ENCODE measurements at places on chromosomes 6 and 20.

DNA sequence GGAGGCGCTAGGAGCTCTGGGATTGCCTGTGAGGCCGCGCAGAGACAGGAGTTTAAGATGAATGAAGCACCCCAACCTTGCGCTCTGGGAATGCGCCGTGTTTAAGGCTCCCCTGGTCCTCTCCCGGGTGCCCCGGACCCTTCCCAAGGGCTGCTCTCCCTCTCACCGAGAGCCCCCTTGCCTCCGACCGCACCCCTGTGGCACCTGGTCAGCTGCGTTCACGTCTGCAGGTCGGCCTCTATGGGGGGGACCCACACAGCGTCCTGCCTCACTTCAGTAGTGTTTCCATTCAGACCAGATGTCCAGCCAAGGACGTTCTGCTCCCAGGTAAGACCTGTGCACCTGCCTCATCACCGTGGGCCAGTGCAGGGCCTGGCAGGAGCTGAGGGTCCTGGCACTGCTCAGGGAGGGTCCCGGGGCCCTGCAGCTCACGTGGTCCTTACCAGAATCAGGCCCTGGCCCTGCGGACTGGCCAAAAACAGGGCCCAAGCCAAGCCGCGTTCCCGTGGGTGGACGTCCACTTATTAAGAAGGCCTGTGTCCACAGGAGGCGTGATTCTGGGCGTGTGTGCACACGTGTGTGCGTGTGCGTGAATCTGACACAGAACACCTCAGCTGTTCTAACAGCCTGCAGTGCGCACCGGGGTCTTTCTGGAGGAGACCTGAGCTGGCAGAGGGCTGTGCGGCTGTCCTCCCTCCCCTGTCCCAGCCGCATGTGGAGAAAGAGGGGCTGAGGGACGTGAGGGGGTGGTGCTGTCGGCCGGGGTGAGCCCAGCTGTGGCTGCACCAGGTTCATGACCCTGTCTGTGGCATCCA lies 79.9 kb upstream of the BHLHE23 start:
- DNase-seq, result no peak

GRCh38 chr6:132819405-132820161 lies 5.2 kb downstream of the RPS12 start:
- no peak for DNase-seq

DNA sequence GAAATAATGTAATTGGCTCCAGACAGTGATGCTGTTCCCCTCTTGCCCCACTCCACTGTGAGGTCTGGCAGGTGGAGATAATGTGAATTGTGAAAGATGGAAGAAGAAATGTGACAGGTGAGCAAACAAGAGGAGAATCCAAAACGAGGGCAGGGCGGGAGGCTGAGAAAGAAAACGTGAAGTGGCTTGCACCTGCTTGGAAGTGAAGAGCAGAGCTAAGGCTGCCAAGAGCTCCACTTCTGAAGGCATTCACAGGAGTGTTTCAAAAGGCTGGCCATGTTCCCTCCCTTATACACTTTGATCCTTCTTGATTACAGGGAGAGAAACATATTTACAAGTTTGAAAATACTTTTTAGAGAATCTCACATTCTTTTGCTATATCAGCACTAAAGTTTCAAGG lies 359.4 kb downstream of the EPHA7 start:
- no peak for DNase-seq

DNA sequence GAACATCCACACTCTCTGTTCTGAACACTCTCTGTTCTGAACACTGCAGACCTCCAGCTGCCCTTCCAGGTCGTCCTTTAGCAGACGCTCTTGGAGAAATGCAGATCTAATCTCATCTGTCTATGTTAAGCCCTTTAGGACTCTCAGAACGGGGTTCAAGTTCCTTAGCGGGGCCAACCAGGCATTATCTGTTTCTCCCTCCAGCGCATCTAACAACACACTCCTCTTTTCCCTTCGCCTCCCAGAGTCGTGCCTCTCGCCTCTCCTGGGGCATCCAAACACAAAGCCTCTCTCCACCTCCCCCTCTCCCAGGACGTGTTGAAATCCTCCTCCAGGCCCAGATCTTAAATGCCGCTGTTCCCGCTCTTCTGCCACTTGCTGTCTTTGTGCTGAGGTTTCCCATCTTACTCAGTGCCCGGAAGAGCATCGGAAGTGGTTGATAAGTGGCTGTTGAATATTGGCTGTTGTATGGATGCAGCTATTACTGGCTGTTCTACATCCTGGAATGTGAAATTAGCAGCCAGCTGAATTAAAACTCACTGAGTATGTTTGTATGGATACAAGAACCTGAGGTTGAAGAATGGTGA lies 108.4 kb upstream of the GGTLC1 start:
- DNase-seq, result no peak

DNA sequence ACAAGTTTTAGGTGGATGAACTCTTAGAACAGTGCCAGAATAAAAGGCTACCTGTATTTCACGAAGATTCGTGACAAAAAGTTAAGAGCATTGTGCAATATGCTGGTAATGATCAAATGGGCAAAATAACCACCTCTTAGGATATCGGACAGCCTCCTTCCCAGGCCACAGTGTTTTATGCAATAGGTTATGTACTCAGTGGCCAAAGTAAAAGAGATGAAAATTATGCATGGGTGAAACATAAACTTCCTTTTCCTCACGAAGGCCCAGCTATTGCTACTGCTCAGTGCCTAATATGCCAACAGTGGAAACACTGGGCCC lies 153.6 kb upstream of the SIM1 start:
- no peak for DNase-seq

GRCh38 chr6:170268216-170269129 lies 22.4 kb downstream of the DLL1 start:
- DNase-seq, result no peak

DNA sequence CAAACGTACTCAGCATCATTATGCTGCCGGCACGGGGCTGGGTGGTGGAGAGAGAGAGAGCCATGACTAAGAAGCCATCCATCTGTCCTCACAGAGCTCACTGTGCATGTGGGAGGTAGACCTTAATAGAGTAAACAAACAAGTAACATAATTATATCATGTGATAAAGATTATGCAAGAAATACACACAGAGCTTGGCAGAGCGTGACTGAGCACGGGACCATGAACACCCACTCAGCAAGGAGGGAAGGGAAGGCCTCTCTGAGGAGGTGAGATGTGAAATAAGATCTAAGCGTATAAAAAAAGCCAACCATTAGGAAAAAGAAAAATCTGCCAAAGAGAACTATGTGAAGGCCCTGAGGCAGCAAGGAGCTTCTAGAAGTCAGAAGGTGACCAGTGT lies 207.5 kb downstream of the PTPRT start:
- no peak for DNase-seq

- DNase-seq, result no peak
These were observed 25.6 kb downstream of the L3MBTL1 start for GRCh38 chr20:43533060-43533459.

DNA sequence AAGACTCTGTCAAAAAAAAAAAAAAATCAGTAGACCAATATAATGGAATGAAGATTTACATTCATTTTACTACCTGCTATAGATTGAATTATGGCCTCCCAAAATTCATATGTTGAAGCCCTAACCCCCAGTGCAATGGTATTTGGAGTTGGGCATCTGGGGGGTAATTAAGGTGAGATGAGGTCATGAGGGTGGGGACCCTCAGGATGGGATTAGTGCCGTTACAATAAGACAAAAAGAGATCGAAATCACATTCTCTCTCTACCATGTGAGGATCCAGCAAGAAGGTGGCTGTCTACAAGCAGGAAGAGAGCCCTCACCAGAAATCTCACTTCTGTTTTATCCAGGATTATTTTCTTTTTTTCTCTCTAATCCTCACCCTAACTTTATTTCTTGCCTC lies 100.6 kb upstream of the LOC128125822 start:
- DNase-seq, result no peak

GRCh38 chr20:6863798-6864201 lies 96.3 kb downstream of the BMP2 start:
- no peak for DNase-seq

DNA sequence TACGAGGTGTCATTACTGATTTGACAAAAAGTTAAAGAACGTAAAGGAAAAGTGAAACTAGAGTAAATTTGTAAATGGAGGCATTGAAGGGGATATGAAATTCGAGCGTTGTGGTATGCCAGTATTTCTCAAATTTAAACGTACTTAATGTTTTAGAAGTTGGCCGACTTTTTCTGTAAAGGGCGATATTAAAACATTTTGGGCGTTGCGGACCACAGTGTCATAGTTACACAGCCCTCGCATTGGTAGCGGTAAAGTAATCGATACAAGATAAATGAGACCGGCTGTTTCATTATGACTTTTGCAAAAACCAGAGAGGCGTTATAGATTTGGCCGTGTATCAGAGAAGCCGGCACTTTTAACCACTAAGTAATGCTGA lies 39.6 kb downstream of the OR2B2 start:
- no peak for DNase-seq

DNA sequence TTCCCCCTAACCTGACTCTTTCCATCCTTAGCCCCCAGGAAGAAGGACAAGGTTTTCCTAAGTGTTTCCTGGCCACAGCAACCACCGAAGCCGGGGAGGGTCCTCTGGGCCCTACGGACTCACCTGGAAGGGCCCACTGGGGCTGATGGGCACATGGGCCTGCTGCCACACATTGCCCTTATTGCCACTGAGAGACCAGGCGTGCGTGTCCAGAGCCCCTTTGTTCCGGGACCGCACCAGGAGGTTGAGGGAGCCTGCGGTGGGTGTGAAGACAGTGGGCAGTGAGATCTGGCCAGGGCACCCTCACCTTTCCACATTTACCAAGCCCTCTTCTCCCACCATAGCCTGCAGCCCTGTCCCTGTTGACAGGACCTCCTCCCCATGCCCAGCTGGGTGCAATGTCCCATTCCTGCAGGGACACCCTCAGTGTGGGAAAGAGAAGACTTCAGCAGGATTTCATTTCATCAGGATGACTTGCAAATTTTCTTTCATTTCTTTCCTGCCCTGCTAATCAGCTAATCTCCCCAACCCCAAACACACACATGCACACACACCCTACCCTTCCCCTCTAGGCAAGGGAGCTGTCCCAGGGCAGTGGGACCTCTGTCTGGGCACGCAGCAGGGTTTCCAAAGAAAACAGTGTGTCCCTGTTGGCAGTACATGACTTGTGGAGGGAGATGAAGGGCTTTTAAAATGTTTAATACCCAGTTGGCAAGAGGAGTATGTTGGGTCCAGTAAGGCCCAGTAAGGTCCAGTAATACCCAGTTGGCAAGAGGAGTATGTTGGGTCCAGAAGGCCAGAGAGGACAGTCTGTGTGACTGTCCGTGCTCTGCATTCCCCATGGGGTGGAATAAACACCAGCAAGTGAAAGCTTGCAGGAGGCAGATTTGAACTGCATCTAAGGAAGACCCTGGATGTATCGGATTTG lies 59.0 kb downstream of the MDGA1 start:
- DNase-seq, result no peak

DNA sequence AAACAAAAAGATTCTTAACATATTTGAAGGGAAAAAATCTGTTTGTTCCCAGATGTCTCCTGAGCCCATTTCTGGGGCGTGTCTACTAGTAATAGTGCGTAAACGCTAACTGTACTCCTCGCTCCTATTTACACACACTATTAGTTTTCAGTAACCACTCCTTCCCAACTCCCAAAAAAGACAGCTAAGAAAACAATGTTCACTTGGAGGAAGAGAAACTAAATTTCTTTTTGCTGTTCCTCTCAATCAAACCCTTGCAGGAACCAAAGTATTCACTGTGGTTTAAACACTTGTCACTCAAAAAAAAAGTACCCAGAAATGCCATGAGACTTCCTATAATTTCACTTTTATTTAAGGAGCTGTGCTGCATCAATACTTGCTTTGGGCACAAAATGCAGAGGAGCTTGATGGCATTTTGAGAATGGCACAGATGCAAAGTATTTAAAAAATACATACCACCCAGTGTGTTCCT lies 118.2 kb downstream of the BACH2 start:
- no peak for DNase-seq

GRCh38 chr6:169542491-169542890 lies 159.3 kb downstream of the WDR27 start:
- DNase-seq, result no peak

DNA sequence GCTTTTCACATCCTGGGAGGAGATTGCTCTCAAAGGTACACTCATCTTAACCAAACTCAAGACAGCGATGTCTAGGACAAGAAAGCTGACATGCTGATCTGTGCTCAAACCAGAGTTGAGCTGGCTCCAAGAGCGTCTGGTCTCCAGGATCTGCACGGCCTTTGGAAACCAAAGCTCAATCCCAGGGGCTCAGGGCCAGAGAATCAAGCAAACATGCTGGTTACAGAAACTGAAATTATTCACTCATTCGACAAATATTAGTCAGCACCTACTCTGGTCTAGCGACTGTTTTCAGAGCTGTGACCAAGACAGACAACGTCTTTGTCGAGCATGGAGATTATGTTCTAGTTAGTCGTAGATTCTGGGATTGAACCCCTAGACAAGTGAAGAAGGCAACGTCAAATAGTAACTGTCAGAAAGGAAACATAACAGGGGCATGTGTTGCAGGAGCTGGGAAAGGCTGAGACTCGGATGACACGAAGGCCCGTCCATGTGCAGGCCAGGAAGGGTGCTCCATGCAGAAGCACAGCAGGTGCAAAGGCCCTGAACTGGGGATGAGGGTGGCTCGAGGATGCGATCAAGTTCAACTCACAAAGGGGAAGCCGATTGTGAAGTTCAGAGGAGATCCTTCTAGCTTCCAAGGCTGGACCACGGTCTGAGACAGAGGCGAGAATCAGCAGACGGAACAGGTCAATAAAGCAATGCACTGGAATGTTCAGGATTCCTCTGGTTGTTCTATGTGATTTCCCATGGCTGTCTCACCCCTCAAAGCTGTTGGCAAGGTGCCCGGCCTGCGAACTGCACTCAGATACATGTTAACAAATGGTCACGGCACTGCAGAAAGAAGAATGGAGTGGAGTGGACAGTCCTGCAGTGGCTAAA lies 12.5 kb upstream of the PCK1 start:
- no peak for DNase-seq

DNA sequence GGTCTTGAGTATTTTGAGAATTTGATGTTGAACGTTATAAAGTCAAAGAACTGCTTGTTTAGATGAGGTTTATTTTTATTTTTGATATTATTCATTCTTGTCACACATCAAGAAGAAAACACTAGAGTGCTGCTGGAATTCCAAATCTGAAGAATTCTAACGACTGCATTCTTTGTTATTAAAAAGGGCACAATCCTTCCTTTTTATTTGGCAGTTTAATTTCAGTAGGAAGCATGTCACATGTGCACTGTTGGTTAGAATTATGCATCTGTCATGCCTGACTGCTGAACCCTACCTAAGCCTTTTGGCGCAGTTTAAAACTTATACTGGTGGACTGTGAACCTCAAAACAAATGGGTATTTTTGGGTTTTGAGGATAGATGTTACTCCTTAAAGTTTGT lies 4.0 kb downstream of the ID4 start:
- DNase-seq, result no peak
